ENCODE measurements at places on chromosomes 11 and 22.

DNA sequence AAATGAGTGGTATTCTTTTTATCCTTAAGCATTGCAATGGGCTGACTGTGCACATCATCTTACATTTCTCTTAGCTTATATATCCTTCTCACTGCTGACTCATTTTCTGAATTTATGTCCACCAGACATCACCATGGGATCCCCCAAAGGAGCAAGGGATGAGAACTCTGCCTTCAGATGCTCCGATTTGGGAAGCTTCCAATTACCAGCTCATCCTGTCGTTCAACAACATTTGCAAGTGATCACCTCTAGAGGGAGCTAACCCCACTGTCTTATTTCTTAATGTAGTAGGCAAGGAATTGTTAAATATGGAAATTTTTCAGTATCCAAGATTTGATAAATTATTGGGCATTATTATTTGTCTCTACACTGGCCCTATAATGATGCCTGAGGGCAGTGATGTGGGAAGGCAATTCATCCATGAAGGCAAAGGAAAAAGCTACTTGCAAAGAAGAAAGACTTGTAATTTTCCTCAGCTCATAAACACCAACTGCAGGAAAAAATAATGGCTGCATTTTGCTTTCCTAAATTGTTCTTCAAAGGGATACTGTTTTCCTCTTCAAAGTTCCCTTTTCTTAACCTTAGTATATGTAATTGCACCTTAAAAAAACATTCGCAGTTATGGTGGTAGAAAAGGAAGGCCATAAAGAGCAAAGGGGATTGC, 102.4 kb upstream of the FSHB start:
- peak; percentile 86 for DNase-seq

DNA sequence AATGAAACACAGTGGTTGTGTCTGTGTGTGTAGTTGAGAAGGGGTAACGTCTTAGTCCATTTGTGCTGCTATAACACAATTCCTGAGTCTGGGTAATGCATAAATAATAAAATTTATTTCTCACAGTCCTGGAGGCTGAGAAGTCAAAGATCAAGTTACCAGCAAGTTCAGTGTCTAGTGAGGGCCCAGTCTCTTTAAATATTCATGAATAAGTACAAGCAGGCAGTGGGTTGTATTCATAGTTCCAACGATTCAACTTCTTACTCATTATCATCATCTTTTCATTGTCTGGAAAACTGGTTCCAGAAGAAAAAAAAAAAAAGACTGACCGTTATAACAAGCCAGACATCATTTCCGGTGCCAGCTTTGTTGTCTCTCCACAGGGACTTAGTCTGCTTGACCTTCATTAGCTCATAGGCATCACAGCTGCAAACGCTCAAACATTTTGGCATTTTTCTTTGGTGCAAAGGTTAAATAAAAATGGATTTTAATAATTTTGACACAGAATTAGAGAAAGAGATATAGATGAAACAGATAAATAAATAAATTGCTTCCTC, 1297.5 kb downstream of the LRRC4C start:
- DNase-seq: no peak

DNA sequence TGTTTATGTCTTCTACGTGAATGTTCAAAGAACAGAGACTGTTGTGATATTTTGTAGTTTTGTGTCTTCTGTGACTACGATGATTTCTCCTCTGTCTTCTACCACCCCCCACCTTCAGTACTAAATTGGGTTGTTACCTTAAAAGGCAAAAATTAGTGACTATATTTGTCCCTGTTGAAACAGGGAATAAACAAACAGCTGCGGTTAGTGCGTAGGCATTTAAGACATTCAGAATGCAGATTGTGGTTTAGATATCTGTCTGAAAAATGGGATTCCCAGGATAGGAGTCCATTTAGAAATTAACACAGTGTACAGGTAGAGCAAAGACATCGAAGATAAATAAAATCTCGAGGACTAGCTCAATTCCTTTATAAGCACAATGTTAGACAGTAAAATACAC, 15.6 kb upstream of the ARHGAP42 start:
- no peak for DNase-seq

- DNase-seq: no peak
Observed at GRCh38 chr22:31715147-31715778, 34.7 kb downstream of the PRR14L start.

- no peak for DNase-seq
Observed at GRCh38 chr22:33443683-33444082, 385.5 kb upstream of the SYN3 start.

DNA sequence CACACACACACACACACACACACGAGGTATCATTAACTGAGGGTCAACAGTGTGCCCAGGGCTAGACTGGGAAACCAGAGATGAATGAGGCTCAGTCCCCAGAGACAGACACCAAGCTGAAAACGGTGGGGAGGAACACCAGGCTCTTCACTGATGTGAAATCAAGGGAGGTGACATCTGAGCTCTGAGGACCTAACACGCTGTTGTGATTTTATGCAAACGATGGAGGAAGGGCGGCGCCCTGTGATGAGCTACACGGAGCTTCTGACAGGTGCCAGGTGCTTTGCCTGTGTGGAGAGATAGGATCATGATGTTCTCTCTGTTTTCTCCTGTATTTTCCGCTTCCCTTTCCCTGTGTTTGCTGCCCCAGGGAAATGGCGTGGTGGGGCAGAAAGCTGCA, 6.5 kb upstream of the CYB5R3 start:
- no peak for DNase-seq

- no peak for DNase-seq
Observed at GRCh38 chr11:48018528-48019216, 38.3 kb downstream of the PTPRJ start.

GRCh38 chr11:104700609-104701008, 197.7 kb downstream of the CASP12 start:
- DNase-seq: peak; percentile 56

Measured in fibroblast of skin of left biceps (primary cell).